ENCODE measurements at places on chromosomes 16 and 17.

DNA sequence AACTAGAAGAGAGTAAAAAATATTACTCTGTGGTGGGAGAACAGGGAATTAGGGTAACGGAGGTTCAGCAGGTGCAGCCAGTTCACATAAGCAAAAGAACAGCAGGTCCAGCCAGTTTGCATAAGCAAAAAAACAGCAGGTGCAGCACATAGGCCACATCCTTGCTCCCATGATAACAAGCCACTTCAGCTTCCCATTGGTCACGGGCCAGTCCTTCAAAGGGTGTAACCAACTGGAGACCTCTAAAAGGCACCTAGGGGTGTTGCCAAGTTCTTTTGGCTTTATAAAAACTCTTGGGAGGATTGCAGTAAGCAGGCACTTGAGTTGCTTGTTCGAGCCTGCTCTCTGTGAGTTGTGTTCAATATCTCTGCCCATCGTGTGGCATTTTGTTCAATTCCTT is 488.1 kb downstream of the XYLT1 start:
- DNase-seq, result no peak

DNA sequence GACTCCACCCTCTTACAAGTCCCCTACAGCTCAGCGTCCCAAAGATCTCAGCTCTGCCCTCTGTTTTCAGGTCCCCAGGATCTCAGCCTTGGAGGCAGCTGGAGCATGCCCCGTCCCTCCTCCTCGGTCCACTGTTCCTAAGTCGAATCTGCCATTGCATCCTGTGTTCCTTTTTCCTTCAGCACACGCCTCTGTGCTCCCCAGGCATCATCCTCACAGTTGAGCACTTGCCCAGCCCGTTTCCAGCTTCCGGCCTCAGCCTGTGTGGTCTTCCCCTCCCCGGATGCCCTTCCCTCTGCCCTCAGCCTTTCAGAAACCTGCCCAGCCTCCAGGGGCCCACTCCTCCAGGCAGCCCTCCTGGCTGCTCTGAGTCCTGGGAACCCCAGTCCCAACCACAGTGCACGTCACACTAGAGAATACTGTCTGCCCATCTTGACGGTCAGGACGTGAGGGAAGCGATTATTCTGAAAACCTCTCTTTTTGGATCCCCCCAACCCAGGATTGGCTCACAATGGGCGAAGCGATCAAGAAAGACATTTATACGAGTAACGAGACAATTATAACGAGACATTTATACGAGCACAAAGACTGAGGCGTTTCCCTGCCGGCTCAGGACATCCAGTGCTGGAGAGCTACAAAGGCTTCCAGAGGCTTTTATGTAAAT is 41.4 kb downstream of the RPH3AL start:
- no peak for DNase-seq

GRCh38 chr16:4529085-4530060 is 9.2 kb downstream of the CDIP1 start:
- DNase-seq, result no peak

DNA sequence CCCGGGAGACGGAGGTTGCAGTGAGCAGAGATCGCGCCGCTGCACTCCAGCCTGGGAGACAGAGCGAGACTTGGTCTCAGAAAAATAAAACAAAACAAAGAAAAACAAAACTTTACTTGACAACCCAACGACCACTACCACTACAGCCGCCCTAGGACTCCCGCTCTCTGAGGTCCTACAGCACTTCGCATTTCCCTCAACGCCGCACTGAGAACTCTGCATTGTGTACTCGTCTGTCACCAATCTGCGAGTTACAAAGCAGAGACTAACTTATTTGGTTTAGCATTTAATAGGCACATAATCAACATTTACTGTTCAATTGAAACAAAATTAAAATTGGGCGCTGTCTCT is 479 bp upstream of the ZNF207 start:
- peak; percentile 80 for DNase-seq

GRCh38 chr17:50172130-50172529 is 6.3 kb downstream of the SGCA start:
- DNase-seq, result no peak

DNA sequence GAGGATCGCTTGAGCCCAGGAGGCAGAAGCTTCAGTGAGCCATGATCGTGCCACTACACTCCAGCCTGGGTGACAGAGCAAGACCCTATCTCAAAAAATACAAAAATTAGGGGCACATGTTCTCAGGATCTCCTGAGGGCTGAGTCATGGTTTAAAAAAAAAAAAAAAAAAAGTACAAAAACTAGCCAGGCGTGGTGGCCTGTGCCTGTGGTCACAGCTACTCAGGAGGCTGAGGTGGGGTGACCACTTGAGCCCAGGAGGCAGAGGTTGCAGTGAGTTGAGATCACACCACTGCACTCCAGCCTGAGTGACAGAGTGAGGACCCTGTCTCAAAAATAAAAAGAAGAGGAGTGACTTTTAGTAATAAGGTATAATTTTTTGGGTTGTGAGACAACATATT is 16.9 kb downstream of the BLMH start:
- DNase-seq, result no peak

DNA sequence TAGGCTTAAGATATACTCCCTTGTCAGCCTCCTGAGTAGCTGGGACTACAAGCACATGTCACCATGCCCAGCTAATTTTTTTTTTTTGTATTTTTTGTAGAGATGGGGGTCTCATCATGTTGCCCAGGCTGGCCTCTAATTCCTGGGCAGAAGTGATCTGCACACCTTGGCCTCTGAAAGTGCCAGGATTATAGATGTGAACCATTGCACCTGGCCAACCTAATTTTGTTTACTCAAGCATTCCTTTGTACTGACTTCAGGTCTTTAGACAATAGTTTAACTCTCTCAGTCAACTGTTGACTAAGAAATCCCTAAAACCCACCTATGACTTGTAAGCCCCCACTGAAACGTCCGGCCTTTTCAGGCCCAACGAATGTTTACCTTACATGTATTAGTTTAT is 628.3 kb upstream of the CDH8 start:
- DNase-seq, result no peak

- DNase-seq, result no peak
These were observed 1.3 kb upstream of the NXPH3 start for GRCh38 chr17:49574323-49574781.

- DNase-seq, result no peak
These were observed 117.7 kb downstream of the CMIP start for GRCh38 chr16:81562174-81562849.

DNA sequence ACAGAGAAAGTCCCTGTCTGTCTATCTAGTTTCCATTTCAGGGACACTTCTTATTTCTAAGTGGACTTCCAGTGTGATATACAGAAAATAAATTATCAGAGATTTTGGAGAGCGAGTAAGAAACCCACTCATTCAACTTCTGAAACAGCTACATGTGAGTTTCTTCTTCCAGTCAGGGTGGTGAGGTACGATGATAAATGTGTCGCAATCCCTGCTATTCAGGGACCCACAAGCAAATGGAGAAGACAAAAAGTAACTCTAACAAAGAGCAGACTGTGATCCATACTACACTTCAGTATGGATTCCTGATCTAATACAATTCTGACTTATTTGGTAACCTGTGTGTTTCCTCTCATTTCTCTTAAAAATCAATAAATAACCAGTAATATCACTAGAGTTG is 16.8 kb downstream of the CNTNAP4 start:
- DNase-seq, result peak; percentile 75

DNA sequence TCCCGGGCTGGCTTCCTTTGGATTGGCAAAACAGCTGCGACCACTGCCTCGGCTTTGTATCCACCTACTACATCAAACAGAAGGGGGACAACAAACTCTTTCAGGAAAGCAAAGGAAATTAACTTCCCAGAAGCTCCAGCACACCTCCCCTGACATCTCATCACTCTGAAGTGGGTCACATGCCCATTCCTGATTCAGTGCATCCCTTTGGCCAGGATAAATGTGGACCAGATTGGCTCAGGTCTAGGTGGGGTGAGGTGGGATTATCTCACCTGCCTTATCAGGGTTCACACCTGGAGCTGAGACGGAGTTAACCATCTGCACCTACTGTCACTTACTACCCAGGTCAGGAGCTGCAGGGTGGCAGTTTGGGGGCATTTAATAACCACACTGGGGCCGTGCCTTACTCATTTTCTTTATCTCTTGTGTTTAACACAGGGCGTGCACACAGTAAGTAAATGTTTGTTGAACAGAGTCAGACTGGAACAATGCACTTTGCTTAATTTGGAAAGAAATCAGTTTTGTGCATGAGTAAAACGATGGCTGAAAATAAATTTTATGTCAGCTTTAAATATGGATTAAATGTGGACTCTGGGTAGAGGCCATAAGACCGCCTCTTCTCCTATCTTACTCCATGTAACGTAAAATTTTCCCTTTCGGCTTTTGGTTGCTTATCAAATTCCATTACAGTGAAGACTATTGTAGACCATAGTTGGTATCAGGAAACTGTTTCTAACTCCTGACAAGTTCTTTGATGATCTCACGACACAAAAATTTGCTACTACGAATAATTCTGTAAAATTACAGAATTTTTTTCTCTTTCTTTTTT is 36.0 kb downstream of the IQCK start:
- no peak for DNase-seq

DNA sequence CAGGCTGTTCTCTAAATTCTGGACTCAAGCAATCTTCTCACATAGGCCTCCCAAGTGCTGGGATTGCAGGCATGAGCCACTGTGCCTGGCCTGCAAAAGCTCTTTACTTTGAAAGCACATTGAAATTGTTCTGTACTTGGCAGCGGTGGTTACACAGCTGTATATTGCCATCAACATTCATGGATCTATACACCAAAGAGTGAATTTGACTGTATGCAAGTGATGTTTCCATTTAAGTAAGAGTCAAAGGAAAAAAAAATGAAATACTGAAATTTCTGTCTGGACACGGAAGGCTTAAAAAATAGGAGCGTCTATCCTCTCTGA is 450.6 kb upstream of the PSMD7 start:
- no peak for DNase-seq

DNA sequence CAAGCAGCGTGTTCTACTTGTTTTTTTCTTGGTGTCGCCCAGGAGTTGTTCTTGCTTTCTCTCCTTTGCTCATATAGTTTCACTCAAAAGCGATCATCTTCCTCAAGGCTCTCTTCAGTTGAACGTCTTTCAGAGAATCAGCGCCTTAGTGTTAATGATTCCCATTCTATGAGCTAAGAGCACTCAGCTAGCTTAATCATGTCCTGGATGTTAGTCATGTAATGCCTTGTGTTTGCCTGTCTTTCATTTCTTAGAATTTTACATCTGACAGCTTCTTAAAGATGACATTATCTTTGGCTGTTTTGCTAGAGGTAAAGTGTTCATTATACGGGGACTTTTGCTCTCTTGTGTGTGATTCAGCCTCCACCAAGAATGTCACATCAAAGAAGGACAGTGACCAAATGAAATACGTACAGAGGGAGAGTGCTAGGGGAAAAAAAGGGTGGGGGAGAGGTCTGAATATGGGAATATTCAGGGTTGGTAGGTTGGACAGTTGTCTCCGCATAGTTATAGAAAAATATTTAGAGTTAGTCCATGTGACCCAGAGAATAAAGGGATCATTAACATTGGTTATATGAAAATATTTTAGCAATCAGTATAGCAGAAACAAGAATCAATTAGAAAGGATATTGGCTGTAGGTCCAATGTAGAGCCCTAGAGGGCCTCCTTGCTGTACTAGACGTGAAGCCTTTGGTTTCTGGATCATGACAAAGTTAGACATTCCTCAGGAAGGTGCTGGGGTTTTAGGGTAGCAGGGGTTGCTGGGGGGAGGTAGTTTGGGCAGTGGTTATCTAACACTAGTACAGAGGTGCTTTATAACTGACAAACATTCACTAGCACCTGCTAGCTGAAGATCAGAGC is 31.9 kb upstream of the ANKFN1 start:
- DNase-seq, result peak; percentile 12

- no peak for DNase-seq
These were observed 19.9 kb downstream of the MYH13 start for GRCh38 chr17:10352893-10353292.

- DNase-seq, result no peak
These were observed 77.8 kb downstream of the ADCY9 start for GRCh38 chr16:4038448-4038847.

- peak; percentile 4 for DNase-seq
These were observed 73.1 kb downstream of the CDH13 start for GRCh38 chr16:82699711-82700495.

DNA sequence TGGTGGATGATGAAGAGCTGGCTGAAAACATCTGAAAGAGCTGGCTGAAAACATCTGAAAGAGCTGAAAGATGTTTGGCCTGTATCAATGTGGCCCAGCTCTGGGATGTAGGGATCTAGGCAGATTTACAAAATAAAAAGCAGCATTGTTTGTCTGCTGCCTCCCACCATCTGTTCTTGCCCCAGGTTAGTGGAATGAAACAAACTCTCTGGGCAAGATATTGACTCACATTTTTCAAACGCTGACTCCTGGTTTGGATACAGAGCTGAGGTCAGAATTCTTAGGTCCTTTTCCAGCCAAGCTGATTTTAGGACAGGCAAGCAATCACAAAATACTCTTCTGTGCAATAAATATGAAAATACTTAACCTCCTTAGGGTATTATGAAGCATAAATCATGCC is 139.0 kb downstream of the STX8 start:
- DNase-seq, result no peak

DNA sequence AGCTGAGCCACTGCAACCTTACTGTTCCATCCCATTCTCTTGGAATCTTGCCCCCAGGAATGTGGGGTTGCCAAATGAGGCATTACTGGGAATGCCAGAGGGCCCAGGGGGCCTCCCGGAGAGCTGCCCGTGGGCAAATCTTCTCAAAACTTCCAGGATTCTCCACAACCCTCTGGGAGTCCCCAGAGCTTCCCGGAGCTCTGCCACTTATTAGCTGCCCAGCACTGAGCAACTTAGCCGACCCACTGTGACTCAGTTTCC is 306.0 kb downstream of the FOXL1 start:
- DNase-seq, result no peak

GRCh38 chr16:24935336-24935735 is 79.8 kb downstream of the ARHGAP17 start:
- no peak for DNase-seq

DNA sequence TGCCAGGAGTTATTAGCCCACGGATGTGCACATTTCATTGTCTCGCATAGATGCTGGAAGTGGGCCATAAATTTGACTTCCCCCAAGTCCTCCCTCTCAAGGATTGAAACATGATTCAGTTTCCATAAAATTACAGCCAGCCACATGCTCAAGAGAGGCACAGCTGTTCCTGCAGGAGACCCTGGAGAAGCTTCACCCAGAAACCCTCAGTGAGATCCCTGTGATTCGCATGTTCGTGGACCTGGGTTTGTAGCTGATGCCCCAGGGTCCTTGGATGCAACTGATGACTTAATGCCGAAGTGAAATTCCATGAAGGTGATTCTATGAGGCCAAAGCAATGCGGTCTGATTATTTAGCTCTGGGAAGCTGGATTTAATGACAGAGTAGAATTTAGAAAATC is 24.7 kb upstream of the AQP8 start:
- DNase-seq, result no peak

GRCh38 chr16:19182481-19182880 is 14.4 kb downstream of the SYT17 start:
- no peak for DNase-seq

- DNase-seq, result no peak
These were observed 63.7 kb upstream of the ABCC11 start for GRCh38 chr16:48310908-48311641.
